DND-41 (cell line): ENCODE measurements at places on chromosomes 13 and 19.

DNA sequence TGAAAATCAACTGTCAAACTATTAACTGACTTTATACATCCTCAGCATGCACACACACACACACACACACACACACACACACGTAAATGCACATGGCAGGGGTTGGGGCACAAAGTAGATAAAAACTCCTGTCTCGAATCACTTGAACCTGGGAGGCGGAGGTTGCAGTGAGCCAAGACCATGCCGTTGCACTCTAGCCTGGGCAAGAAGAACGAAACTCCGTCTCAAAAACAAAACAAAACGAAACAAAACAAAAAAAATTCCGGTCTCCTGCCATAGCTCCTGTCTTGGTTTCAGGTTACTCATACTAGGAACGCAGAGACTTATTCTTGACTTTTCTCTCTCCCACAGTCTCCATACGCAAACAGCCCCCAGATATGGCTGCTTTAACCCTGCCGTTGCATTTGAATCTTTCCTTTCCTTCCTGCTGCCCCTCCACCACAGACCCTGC is 148.9 kb downstream of the SHISA2 start:
- DNase-seq: no peak

DNA sequence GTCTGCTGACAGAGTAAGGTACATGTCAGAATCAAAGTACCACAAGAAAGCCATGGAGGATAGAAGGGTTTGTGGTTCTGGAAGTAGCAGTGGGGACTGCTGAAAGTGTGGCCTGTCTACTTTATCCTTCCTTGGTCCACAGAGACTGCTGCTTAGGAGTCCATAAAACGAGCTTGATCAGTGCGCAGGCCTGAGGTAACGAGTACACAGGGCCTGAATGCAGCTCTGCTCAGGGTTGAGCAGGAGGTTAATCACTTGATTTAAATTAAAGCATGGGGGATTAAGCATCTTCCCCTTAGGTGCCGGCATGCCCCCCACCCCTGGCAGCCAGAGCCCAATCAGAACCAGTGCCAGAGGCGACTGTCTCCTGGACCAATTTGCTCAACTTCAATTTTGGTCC is 34.9 kb upstream of the WASF3 start:
- DNase-seq: no peak

GRCh38 chr13:74687442-74688182 is 553.4 kb upstream of the KLF12 start:
- no peak for DNase-seq

DNA sequence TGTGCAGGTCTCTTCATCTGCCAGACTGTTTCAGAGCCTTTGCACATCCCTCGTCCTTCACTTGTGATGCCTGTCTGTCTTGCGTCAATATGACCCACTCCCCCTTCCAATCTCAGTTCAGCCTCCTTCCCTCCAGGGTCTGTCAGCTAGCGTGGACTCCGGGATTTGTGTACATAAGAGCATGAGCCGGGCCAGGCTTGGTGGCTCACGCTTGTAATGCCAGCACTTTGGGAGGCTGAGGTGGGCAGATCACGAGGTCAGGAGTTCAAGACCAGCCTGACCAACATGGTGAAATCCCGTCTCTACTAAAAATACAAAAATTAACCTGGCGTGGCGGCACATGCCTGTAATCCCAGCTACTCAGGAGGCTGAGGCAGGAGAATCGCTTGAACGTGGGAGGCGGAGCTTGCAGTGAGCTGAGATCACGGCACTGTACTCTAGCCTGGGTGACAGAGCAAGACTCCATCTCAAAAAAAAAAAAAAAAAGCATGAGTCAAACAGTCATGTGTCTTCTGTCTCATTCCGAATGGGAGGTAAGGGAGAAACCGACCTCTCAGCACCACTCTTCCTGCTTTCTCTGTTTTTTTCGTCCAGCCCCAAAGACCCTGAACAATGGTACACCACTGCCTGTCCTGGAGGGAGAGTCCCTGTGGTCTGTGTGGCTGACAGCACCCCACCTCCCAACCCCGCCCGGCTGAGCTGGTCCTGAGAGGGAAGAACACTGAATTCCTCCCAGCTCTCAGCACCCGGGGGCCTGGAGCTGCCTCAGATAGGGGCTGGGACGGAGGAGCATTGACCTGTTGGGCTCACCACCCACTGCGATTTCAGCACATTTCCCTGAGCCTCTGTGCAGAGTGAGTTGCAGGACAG is 2.4 kb upstream of the SIGLEC9 start:
- no peak for DNase-seq

- no peak for DNase-seq
These were observed 54.9 kb upstream of the SACS start for GRCh38 chr13:23488442-23488841.

DNA sequence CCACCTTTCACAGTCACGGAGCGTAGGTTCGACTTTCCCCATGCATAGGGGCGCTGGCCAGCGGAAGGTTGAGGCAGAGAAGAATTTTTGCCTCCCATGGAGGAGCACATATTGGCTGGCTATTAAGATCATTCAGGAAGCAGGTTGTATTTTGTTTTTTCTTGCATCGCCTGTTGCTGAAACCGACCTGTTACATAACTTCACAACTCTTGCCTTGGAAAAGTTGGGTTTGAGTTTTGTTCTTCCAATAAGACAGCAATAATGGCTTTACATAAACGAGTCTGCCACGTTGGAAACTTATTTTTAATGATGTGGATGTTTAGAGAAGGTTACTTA is 1.4 kb downstream of the UPF1 start:
- DNase-seq: no peak
